ENCODE measurements at places on chromosomes 4 and X.

DNA sequence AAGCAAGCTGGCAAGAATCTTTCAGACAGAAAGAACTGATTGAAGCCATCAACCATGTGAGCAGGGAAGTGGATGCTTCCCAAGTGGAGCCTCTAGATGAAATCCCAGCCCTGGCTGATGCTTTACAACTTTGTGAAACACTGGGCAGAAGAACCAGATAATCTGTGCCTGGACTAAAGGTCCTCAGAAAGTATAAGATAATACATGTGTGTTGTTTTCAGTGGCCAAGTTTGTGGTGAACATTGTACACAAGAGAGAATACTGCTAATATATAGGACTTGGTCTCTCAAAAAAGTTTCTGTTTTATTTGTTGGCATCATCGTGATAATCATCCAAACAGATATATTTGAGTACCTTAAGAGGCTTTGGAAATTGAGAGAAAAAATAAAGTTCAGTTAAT, 1367.8 kb upstream of the IGFBP7 start:
- DNase-seq, result no peak

DNA sequence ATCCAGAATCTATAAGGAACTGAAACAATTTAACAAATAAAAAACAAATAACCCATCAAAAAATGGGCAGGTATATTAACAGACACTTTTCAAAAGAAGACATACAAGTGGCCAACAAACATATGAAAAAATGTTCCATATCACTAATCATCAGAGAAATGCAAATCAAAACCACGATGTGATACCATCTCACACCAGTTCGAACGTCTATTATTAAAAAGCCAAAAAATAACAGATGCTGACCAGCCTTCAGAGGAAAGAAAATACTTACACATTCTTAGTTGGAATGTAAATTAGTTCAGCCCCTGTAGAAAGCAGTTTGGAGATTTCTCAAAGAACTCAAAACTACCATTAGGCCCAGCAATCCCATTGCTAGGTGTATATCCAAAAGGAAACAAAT, 687.9 kb upstream of the AADAT start:
- DNase-seq, result no peak

DNA sequence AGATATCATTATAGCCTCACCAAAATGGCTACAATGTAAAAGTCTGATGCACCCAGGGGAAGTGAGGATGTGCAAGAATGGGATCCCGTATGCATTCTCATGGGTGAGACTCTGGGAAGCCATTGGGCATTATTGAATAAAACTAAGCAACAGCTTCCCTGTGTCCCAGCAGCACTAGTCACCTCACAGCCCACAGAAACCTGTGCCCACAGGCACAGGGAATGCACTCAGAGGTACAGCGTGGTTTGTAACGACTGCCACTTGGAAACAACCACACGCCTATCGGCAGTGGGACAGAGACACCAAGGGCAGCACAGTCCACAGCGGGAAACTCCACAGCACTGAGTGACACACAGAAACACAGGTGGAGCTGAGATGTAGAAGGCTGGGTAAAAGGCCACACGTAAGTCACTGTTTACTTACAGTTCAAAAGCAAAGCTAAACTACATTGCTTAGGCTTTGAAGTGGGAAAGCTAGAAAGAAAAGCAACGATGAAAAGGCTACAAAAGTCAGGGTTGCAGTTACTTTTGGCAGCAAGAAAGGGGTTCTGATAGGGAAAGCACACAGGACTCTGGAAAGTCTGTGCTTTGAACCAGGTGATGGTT, 69.2 kb downstream of the HAUS3 start:
- DNase-seq, result no peak

DNA sequence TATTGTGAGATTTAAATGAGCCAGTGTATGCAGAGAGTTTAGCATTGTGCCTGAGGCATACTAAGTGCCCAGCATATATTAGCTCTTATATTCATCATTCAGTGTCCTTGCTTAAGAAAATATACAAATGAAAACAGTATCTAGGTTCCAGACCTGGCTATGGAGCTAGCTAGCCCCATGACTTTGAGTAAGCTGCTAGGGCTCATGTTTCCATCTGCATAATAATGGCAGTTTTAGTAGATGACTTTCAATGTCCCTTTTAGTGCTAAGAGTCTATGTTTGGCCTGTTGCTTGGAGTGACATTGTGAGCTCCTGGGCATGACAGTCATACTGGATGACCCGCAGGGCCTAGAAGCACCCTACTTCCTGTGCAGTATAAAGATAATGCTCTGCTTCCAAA, 435.3 kb downstream of the ZIC3 start:
- DNase-seq, result no peak

DNA sequence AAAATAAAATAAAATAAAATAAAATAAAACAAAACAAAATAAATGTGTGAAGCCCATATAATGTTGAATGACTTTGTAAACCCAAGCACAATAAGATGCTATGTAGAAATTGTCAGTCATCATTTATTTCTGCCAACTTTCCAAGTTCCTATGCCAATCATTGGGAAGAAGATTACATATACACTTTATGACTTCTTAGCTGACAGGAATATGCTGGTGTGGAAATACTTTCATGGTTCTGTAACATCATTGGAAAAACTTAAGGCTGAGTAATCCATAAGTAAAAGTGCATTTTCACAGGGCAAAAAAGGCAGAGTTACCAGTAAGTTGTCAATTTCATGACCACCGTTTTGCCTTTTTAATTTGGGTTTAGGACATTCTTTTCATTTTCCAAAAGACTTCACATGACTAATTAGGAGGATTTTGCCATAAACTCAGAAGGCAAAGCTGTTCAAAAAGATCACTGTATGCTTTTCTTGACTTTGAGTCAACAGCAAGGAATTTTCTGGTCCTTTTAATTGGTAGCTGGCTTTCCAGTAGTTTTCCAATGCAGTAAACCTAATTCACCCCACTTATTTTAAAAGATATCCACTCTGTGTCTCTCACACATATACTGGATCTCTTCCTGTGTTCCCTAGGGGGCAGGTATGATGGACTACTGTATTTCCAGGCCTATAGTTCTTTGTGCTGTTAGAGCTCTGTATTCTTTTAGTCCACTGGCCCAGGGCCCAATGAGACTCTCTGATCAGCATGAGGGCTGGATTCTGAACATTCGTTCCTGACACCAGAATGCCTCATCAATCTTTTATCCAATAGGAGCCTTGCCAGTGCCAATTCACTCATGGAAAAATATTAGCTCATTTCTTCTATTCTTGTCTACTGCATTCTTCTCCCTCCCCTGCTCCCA, 26.2 kb upstream of the SCRG1 start:
- no peak for DNase-seq

DNA sequence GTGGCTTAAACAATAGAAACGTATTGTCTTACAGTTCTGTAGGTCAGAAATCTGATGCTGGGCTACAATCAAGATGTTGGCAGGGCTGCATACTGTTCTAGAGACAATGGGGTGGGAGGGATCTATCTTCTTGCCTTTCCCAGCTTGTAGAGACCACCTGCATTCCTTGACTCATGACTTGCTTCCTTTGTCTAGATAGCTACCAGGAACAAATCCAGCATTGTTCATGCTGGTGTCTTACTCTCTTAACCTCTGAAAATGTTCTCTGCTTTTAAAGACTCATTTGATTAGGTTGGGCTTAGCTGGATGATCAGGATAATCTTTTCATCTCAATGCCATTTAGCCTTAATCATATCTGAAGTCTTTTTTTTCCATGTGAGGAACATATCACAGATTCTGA, 169.0 kb downstream of the ZNF330 start:
- DNase-seq, result no peak

DNA sequence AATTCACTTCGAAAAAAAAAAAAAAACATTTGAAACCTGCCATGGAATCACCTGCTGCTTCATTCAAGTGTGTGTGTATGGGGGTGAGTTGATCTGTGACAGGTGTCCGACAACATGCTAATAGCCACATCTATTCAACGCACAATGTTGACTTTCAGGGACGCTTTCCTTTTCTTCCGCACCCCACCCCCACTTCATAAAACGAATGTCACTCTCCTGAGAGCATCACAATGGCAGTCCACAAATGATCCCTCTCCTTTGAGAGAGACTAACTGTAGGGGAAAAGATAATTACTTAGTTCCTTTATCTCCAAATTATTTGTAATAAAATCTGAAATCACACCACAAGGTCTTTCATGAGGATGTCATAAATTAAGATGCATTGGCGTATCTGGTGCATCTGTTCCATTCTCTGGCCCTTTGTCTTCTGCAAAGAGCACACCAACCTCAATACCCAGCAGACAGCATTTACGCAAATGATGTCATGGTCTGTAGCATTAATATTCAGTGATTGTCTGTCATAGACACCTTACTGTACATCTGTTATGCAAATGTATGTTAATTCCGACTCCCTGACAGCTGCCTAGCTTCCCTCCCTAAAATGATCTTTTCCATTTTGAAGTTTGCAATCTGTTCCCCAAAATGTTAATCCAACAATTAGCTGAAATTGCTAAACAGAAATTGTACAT, 640.0 kb upstream of the BOD1L1 start:
- DNase-seq, result no peak

DNA sequence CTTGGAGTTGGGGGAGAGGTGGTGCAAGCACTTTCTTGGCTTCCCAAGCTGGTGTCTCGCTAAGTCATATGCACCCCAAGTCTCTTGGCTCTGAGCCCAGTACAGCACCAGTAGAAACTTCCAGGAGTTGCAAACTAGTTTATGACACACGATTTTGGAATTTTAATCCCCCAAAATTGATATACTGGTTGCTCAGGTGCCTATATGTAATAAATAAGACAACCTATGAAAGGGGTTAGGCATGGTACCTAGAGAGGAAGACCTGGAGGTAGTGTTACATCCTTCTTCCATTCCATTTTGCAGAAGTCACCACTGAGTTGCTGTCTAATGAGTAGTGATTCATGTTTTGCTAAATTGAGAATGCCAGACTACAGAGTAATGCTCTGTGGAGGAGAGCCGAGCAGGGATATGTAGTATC, 4.3 kb upstream of the SLC4A4 start:
- DNase-seq, result no peak

DNA sequence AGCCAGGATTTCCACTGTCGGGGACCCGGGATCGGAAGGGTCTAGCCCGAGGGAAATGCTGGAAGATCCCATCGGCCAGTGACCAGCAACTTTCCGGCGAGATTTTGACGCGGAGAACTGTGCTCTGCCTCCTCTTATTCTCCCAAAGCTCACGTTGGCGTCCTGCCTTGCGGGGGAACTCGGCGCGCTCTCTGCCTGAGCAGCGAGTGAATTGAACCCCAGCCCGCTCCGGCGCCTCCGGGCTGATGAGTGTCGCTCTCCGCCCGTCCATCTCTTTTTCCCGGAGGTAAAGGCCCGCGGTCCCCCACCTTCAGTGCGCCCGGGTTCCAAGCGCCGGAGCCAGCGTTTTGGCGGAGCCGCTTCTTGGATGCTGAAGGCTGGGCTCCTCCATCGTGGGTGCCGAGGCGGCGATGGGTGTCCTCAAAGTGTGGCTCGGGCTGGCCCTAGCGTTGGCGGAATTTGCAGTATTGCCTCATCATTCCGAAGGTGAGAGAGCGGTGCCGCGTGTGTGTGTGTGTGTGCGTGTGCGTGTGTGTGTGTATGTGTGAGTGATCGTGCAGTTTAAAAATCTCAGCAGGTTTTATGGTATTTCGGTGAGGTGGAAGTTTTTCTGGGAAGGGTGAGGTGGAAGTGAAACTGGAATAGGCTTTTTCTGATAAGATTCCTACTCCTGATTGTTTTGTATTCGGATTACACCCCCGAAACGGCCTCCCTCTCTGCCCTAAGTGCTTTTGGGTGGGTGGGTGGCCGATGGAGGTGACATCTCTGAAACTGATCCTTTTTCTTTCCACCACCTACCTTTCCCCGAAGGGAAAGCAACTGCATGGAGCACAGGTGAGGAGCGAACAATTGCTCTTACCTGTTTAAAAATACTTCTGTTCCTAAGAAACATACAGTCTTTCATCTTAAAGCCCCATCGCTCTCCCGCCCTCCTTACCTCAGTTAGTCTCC, 752 bp downstream of the FRAS1 start:
- no peak for DNase-seq

- DNase-seq, result no peak
Observed at GRCh38 chr4:182975806-182976205, 58.6 kb upstream of the DCTD start.

DNA sequence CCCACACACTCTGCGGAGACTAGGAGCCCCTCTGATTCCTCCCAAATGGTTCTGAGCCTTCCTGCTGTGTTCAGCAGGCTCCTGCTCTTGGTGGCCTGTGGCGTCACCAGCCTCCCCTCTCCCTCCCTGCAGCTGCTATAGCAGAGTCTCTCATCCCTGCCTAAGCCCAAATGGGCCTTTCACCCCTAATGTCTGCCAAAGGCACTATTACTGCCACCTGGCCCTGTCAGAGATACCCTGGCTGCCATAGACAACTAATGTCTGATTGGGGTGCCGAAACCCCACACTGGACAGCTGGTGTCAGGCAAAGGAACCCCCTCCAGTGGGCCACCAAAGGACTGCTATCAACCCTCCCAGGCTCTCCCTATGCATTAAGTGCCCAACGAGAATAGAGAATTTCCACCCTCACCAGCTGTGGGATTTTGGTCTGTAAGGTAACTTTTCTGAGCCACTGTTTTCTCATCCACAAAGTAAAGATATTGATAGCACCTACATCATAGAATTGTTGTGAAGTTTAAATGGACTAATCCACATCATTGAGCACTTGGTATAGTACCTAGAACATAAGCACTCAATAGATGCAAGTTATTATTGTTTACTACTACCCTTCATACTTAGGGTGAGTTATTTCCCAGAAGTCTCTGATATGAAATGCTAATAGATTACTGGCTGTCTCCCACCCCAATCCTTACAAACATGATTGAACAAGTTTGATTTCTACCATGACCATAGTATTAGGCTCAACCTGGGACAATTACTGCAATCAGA, 421.3 kb downstream of the MID1IP1 start:
- DNase-seq, result no peak

GRCh38 chr4:174213731-174214100, 69.8 kb downstream of the FBXO8 start:
- no peak for DNase-seq

- DNase-seq, result no peak
Observed at GRCh38 chr4:4358093-4358854, 28.6 kb upstream of the NSG1 start.

GRCh38 chrX:16827225-16827624, 41.0 kb downstream of the TXLNG start:
- no peak for DNase-seq

GRCh38 chrX:153303276-153304262, 18.0 kb downstream of the PNMA6F start:
- DNase-seq, result no peak

DNA sequence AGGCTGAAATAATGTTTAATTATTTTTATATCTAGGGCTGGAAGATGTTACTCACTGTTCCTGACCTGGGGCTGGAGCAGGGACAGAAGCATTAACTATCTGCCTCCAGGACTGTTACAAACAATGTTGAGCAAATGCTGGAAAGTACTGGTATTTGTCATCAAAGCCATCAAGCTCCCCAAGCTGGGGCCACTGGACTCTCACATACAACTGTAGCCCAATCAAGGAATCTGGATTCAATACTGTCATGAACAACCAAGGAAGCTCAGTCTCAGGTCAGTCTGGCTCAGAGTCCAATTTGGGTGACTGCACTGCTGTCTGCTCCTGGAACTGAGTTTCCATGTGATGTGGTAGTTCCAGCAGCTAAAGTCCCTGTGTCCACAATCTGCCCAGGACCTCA, 50.4 kb downstream of the APOO start:
- DNase-seq, result no peak
